HuH-7 (cell line): ENCODE measurements at places on chromosomes 12 and 14.
A peak's percentile ranks its signal among the peaks of the same experiment; 100 is the strongest.

DNA sequence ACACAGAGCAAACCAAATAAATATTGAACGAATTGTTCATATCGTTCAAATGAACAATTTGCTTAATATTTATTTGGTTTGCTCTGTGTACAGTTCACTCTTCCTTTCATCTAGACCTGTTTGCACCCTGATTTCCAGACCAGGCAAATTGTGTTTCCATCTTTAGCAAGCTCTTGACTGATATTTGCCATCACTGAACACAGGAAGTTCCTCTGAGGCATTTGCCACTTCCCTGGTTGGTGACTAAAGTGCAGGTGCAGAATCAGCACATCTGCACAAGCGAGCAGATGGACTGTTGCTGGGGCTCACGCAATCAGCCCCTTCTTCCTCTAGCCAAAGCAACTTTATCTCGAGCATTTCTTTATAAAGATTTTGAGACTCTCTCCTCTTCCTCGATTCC lies 112.9 kb downstream of the DAAM1 start:
- DNase-seq, result no peak

- DNase-seq, result no peak
Observed at GRCh38 chr12:100681074-100681473, 107.6 kb downstream of the GAS2L3 start.

DNA sequence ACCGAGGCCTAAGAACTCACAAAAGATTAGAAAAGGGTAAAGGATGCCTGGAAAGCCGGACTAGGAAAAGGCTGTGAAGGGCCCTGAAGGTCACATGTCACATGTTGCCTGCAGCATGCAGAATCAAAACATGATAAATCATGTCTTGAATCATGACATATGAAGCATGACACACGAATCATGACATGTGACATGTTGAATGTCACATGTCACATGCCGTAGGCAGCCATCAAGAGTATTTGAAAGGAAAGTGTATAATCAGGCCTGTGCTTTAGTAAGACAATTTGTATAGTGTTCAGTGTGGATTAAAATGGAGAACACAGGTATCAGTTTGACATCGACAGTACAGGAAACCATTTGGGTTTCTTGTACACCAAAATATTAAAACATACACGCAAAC lies 30.8 kb downstream of the IFNG-AS1 start:
- no peak for DNase-seq

DNA sequence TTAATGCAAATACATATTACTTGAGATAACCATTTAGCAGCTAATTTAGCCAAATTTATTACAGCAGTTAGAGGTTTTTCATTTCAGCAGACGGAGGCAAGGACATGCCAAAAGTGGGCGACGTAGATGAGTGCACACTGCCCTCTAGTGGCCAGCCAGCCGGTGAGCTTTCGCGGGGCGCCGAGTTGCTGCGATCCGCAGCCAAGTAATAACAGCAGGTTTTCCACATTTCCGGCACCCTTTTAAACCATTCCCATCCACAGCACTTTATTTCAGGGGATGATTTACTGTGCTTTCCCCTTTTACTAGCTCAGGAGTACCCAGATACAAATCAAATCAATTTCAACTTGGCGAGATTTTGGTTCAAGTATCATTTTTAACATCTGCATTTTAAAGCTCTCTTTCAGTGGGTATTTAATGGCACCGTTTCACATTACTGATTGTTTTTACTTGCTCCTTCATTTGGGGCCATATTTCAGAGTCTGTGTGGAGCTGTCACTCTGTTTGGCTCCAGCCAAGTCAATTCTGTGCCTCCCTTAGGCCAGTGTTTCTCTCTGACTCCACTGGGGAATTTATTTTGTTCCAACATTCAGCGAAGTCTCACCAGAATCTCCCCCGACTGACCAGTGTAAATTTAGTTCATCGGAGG lies 158.0 kb downstream of the EGLN3 start:
- DNase-seq, result peak; percentile 57

DNA sequence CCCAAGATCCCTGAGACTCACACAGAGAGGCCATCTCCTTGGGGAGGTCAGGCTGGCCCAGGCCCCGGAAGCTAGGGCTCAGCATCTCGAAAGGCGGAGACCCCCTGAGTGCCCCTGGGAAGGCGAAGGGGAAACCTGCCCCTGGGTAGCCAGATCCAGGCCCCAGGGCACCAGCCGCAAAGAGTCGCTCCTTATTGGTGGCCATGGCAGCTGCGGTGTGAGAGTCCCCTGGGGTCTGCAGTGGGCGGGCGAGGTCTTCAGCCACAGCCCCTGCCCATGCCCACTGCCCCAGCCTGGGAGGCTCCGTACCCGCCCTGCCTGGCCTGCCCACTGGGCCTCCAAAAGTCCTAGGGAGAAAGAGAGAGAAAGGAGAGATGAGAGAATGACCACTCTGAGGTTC lies 4.7 kb downstream of the RARG start:
- no peak for DNase-seq

GRCh38 chr12:23113781-23114180 lies 488.8 kb downstream of the ETNK1 start:
- DNase-seq, result no peak

GRCh38 chr12:124224535-124225110 lies 70.3 kb upstream of the RFLNA start:
- no peak for DNase-seq

- DNase-seq, result no peak
Observed at GRCh38 chr14:98136012-98136789, 1135.8 kb downstream of the BCL11B start.

DNA sequence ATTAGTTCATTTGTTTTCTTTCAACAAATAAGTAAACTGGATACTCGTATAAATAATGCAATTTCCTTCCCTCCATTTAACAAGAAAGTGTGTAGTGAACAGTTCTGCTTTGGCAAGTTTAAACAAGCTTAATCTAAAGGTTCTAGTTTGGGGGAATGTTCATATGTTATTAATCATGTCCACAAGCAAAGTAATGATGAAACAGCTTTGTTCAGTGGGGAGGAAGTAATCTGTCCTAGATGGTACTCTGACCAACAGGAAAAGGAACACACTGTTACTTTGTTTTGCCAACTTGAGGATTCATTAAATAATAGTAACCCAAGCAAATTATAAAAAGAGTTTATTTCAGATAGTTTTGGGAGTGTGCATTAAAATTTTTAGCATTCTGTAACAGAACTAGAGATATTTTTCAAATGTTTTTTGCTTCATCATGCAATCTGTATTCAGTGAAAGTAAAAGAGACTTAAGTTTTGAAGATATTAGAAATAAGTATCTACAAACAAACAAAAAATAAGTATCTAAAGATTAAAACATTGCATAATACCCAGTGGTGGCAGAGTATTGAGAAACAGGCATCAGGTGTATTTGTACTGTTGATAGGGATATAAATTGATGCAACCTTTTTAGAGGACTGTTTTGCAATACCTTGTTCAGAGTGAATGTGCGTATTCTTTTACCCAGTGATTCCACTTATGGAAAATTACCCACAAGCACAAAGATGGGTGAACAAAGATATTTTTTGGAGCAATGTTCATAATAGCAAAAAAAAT lies 61.1 kb downstream of the RAB35 start:
- no peak for DNase-seq

- no peak for DNase-seq
Observed at GRCh38 chr12:112381406-112381882, 787 bp downstream of the HECTD4 start.

GRCh38 chr12:65878540-65878939 lies 54.3 kb downstream of the HMGA2 start:
- DNase-seq, result peak; percentile 35

- no peak for DNase-seq
Observed at GRCh38 chr14:87397499-87397898, 595.5 kb downstream of the GALC start.

DNA sequence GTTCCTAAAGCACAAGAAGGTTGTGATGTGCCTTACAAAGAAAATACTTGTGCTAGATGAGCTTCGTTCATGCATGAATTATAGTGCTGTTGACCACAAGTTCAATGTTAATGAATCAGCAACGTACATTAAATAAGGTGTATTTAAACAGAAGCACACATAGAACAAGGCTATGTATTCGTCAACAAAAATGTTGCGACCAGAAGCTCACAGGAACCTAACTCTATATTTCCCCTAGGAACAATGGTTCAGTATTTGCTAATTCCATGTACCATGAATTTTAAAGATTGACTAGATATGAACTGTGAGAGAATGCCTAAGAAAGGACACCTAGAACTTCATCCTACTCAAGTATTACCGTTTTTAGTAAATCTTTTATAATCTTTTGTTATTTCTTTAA lies 149.6 kb downstream of the ITPR2 start:
- DNase-seq, result no peak

DNA sequence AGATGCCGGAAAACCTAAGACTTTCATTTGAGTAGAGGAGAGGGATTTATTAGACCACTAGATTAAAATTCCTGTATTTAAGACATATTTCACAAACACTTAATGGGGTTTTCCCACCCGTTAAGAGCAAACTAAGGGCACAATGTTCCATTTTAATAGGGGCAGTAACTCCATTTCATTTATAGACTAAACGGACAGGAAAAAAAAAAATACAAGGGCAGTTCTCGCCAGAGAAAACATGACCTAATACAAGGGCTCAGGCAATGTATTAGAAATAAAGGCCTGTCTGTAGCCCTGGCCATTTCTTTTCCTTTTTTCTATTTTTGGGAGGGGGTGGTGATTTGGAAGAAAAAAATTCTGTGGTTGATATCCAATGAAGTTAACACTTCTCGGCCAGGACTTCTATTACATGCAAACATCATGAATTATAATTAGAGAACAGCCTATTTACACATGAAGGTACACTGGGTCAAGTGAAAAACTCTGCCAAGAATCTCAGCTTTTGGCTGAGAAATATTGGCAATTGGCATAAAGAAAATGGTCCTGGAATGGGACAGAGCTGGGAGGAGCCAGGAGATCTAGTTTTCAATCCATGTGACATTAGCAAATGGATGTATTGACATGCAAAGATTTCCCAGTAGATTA lies 641.1 kb upstream of the TBX3 start:
- DNase-seq, result no peak

DNA sequence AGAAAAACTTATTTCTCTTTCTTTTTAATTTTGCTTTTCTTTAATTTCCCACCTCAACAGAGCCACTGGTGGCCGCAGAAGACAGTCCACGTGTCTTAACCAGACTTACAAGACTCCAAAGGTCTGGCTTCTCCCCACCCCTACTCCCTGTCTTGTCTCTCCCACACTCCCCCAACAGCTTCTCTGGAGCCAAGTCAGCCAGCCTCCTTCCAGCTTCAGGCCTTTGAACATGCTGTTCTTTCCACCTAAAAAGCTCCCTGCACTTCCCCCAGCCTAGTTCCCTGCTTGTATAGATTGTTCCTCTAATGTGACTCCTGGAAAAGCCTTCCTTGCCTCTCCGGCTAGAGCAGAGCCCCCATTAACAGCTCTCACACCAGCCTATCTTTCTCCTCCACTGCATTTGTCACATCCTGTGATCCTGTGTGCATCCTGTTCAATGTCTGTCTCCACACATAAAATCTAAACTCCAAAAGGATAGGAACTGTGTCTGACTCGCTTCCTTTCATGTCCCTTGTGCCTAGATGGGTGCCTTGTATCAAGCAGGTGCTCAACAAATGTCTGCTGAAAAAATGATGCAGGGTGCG lies 7.8 kb upstream of the DYNLL1 start:
- no peak for DNase-seq

DNA sequence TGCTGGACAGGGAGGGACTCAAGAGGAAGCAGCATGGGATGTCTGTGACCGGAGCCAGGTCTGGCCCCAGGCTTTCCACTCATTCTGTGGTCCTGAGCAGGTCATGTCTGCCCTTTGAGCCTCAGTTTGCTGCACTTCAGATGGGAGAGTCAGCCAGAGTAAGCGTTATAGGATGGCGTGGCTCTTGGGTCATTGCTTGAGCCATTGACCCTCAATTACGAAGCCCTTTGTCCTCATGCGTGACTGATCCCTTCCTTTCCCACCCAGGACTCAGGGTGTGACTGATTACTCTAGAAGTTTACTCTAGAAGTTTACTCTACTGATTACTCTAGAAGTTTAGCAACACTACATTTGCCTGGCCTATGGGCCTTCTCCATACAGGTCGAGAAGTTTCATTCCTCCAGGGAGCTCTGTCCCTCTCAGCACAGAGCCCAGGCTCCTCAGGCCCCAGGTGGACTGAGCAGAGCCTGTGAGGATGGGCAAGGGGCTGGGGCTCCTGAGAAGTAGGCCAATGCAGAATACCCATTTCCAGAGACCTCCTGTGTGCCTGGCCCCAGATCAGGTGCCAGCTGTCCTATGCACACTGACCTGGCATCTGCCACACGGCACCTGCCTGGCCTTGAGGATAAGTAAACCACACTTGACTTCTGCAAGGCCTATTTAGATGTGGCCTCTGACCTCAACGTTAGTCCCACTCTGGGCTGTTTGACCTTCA lies 7.6 kb upstream of the IFI27 start:
- DNase-seq, result peak; percentile 49

- no peak for DNase-seq
Observed at GRCh38 chr12:95440401-95440800, 33.6 kb upstream of the METAP2 start.

GRCh38 chr12:28237423-28237822 lies 47.2 kb downstream of the CCDC91 start:
- DNase-seq, result no peak

GRCh38 chr14:32307881-32308582 lies 21.1 kb upstream of the AKAP6 start:
- peak; percentile 14 for DNase-seq

- DNase-seq, result peak; percentile 41
Observed at GRCh38 chr12:110501399-110501751, 536 bp downstream of the VPS29 start.

GRCh38 chr12:105949391-105949790 lies 189.4 kb downstream of the NUAK1 start:
- DNase-seq, result no peak

DNA sequence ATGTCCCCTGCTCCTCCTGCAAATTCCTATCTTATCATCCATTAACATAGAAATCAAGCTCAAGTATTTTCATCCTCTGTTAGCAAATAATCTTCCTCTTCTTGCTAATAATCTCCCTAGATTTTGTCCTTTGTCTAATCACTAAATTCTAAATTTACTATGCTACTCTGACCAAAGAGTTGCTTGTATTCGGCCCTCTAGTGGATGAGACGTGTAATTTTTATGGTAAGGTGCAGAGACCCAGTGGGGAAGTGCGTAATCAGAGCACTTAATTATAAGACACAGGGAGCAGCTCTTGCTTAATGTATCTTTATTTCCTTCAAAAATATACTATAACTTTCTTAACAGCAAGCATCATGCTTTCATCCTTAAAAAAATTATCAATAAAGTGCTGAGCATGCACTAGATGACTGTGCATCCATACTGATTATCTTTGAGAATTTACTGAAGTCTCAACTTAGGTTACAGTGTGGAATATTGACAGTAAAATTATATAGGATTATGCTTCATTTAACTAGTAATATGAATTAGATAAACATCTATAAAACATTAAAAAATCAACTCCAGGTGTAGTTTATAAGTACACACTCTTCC lies 212.6 kb downstream of the SLC16A7 start:
- DNase-seq, result peak; percentile 39

DNA sequence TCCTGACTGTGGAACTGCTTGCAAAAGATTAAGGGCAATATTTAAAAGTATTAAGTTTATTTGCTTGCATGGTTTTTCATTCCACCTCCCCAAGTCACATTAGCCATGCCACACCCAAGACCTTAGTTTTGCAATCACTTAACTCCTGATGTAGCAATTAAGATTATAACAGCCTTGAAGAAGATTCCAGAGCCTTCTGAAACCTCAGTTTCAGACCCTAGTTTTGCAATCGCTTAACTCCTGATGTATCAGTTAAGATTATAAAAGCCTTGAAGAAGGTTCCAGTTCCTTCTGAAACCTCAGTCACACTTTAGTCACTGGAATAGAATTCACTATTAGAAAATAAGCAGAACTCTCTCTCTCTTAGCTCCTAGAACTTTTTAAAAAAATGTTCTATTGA lies 42.7 kb upstream of the DCN start:
- no peak for DNase-seq

- no peak for DNase-seq
Observed at GRCh38 chr12:57319678-57320469, 68.9 kb upstream of the STAC3 start.
